ENCODE measurements at places on chromosomes 5 and 9. TPM values are rescaled to one million over a fixed set of nuclear protein-coding genes. Genes with fewer than 3 reads are reported as not detected.
A peak's percentile ranks its signal among the peaks of the same experiment; 100 is the strongest.

DNA sequence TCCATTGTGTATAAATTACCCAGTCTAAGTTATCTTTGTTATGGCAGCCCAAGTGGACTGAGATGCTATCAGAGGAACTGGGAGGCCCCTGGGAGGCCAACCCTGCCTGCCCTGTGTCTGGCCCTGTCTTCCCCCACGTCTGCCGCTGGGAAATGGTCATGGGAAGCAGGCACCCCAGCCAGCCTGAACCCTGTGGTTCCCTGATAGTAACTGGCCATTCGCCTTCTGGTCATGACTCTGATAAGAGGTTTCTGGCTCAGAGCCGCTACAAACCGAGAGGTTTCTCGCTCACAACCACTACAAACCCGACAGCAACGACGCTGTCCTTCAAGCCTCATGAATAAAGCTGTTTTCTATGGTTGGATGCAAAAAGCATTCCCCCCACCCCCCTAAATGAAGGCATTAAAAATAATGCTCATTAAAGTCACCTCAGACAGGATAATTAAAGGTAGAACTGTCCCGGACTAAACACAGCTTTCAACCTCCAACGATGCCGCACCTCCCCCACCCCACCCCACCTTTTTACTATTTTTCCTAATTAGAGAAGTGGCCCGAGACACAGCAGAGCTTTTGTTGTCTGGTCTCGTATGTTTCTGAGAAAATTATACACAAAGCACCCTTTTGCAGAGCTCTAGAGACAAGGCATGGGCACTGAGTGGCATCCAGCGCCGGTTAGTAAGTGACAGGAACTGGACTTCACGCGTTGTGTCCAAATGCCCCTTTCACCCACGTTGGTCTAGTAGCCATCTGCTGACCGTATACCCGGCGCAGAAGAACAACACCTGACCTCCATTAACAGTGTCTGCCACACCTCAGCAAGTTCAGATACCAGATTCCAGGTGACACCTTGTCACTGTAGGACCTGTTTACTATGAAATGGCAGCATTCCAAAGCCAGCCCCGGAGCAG lies 140.8 kb downstream of the COL23A1 start:
- no peak for DNase-seq

- DNase-seq, result no peak
Observed at GRCh38 chr5:22892441-22892840, 39.3 kb upstream of the CDH12 start.

DNA sequence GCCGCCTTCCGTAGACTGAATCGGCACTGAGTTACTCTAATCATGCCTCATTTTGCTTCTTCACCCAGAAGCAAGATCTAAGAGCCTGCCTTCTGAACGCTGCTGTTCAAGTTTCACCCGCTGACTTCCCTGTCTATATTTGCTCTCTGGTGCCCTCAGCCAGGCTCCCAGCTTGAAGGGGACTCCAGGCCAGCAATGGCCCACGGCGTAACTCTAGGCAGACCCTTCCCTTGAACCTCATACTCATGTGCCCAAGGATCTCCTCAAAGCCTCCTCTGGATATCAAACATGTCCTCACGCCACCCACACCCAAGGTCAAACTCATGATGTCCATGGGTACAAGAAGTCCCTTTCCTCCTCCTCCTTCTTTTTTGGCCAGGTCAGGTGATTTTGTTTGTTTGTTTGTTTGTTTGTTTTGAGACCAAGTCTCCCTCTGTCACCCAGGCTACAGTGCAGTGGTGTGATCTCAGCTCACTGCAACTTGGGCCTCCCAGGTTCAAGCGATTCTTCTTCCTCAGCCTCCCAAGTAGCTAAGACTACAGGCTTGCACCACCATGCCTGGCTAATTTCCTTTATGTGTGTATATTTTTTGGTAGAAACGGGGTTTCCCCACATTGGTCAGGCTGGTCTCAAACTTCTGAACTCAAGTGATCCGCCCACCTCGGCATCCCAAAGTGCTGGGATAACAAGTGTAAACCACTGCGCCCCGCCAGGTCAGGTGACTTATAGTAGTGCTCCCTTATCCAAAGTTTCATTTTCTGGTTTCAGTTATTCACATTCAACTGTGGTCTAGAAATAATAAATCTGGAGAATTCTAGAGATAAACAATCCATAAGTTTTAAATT lies 239.0 kb downstream of the SYK start:
- no peak for DNase-seq

DNA sequence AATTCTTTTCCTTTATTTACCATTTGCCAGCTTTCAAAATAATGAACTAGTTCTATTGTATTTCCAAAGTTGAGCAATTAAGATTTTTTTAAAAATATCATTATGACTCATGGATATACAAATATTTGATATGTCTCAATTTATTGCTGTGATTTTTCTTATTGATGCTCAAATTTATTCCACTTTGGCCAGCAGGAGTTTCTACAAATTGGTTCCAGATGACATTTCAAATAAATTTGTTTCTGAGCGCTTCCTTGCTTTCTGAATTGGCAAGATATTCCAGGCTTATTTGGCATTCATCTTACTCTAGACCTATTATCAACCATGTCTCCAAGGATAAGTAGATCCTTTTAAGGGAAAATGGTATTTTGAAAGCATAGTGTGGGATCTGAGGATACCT lies 58.5 kb upstream of the TJP2 start:
- DNase-seq, result no peak

GRCh38 chr9:35510383-35510753 lies 20.5 kb downstream of the RUSC2 start:
- DNase-seq, result no peak

DNA sequence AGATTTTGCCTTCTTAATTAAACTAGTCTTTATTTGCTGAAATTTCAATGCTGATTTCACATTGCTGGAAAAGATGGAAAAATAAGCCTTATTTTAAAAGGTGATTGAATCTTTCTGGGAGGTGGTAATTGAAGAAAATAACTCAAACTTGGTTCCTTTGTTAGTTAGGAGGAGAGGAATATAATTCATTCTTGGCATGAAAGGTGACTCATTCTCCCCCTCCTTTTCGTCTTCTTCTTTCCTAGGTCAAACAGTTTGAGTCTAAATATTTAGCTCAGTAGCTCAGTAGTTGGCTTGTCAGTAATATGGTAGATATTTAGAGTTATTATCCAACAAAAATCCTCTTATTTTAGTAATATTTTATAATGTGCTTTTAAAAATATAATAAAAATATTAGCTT lies 353.9 kb upstream of the MEF2C start:
- no peak for DNase-seq

DNA sequence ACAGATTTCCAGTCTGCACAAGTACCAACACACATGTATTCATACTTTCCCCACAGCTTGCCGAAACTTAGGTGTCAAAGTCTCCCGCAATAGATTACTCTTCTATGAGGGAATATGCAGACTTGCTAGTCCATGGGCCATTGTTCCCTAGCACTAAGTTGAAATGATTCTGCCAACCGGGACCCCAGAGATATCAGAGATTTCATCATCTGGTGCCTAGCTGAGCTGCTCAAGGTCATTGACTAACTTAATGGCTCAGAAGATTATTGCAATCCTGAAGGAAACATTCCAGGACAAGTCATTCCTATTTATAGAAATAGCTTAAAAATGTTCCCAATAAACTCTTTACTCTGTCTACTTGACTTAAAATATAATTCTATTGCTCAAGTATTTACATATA lies 202.6 kb downstream of the PIK3R1 start:
- no peak for DNase-seq

- DNase-seq, result no peak
Observed at GRCh38 chr5:55816342-55816741, 34.8 kb upstream of the IL31RA start.

- DNase-seq, result peak; percentile 29
Observed at GRCh38 chr5:66807743-66808142, 211.6 kb downstream of the MAST4 start.

GRCh38 chr9:87512311-87512710 lies 14.6 kb downstream of the DAPK1 start:
- no peak for DNase-seq

GRCh38 chr9:109114670-109115069 lies 5.1 kb downstream of the TMEM245 start:
- no peak for DNase-seq

DNA sequence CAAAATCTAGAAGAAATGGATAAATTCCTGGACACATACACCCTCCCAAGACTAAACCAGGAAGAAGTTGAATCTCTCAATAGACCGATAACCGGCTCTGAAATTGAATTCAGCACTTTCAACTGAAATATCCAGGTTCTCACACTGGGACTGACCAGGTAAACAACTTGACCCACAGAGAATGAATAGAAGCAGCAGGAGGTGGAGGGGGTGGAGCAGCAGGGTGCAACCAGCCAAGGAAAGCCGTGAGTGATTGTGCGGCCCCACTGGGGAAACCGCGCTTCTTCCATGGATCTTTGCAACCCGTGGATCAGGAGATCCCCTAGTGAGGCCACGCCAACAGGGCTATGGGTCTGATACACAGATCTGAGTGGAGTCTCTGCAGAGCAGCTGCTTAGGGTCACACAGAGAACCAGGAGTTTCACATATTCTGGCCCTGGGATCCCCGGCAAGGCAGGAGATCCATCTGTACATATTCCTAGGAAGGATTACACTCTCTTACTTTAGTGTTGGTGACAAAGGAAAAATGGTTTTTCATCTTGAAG lies 181.5 kb downstream of the SLCO4C1 start:
- DNase-seq, result no peak

DNA sequence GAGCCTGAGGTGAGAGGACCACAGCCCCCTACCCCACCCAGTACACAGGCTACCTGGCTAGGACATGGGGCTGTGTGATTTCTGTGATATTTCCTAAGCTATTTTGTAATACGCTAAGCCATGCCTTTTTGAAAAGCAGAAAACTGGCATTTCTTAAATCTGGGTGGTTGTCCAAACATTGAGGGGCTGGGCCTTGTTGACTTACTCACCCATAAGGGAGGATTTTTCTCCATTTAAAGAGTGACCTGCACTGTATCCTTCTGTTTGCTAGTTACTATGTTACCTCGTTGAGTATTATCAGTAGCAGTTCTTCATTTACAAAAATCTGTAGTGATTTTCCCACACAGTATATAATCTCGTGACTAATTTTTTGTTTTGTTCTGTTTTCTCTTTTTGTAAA lies 117.5 kb upstream of the OTULINL start:
- no peak for DNase-seq

DNA sequence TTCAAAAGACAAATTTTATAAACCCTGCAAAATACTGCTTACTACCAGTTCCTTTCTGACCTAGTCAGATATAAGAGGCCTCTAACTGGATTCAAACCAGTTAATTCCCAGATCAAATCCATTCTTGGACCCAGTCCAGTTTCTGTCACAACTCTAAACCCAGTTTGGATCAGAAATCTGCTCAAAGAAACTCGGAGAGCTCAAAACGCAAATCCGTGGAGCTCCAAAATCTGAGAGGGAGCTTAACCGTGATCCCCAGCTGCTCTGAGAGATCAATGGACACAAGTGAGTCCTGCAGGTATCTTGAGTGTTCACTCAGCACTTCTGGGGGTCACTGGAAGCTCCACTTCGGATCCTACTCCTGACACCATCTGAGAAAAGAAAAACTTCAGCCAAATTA lies 348.1 kb upstream of the PTGER4 start:
- no peak for DNase-seq

GRCh38 chr5:98742396-98743073 lies 30.9 kb upstream of the RGMB start:
- no peak for DNase-seq

DNA sequence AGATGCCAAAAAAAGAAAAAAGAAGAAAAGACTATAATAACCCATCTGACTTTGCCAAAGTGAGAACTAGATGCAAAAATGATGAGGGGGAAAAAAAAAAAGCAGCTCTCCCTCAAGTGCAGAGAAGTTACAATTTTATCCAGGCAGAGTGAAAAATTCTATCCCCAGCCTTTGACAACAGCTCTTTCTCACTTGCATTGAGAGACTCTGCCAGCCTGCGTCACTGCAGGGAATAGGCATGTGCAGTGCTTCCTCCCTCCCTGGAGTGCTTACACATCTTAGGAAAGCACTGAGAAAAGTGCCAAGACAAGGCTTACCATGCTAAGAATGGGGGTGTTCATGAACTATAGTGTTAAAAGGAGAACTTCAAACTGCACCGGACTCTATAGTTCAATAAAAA lies 418.6 kb upstream of the TYRP1 start:
- no peak for DNase-seq

GRCh38 chr5:68217047-68217355 lies 1.4 kb downstream of the PIK3R1 start:
- no peak for DNase-seq

- no peak for DNase-seq
Observed at GRCh38 chr5:105573575-105573974, 2011.0 kb upstream of the NUDT12 start.

DNA sequence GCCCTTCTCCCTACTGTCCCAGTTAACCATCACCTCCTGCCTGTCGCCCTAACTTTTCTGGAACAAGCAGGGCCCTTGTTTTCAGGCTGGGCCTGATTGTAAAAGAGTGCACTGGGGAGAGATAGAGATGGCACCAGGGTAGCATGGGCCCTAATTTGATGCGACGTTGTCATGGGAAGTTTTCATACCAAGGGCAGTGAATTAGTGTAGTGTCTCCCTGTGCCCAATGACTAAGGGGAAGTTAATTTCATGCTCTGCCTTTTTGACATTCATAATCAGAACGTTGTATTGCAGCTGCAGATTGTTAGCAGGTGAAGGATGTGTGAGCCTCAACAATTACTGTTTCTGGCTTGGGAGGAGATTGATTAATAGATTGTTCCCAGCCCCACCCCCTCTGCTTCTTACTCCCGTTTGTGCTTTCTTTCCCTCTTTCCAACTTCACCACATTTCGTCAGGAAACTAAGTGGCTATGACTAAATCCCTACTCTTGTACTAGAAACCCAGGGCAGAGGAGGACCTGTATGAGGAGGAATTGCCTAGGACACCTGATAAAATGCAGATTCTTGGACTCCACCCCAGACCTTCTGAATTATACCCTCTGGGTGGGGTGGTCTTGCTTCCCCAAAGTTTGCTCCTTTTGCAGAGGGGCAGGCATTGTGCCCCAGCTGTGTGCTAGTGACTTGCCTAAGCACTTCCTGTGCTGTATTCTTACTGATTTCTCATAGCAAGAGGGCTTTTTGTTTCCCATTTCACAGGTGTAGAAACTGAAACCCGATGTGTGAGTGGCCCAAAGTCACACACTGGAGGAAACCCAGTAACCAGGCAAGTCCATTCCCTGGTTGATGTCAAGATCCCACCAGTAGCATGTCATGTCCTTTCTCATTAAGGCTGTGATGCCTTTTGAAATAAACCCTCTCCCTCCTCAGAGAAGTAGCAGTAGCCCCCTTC lies 56.3 kb downstream of the DAB2IP start:
- DNase-seq, result no peak

Gene BSPRY
- total RNA-seq, result 1.5 TPM

Gene LRRTM2
- total RNA-seq, result not detected

Gene AFAP1L1
- 2.2 TPM for total RNA-seq

Gene OR5C1
- total RNA-seq, result not detected

Gene C9orf72
- 27.6 TPM for total RNA-seq

Gene PCDHB12
- total RNA-seq, result not detected

Gene PCDHA13
- 2.5 TPM for total RNA-seq

Gene IL4
- total RNA-seq, result not detected

Gene ABO
- not detected for total RNA-seq

Gene TSSK1B
- total RNA-seq, result not detected

Gene C9
- not detected for total RNA-seq

Measured in H7 (cell line).